ENCODE measurements at places on chromosomes 6 and 20. TPM values are rescaled to one million over a fixed set of nuclear protein-coding genes. Genes with fewer than 3 reads are reported as not detected.

Gene WFDC5
- polyA plus RNA-seq, result not detected

DNA sequence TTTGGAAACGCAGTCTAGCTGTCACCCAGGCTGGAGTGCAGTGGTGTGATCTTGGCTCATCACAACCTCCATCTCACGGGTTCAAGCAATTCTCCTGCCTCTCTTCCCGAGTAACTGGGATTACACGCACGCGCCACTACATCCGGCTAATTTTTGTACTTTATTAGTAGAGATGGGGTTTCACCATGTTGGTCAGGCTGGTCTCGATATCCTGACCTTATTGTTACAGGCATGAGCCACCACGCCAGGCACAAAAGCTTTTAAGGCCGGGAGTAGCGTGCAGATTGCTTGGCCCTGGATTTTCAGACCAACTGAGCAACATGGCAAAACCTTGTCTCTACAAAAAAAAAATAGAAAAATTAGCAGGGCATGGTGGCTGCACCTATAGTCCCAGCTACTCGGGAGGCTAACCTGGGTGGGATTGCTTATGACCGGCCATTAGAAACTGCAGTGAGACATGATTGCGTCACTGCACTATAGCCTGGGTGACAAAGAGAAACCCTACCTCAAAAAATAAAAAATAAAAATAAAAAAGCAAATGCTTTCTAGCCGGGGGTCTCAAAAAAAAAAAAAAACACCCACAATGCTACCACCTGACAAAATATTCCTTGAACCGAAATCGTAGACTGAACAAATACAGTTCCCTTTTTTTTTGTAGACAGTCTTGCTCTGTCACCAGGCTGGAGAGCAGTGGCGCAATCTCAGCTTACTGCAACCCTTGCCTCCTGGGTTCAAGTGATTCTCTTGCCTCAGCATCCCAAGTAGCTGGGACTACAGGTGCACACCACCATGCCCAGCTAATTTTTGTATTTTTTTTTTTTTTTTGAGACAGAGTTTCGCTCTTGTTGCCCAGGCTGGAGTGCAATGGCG, 15.0 kb downstream of the RBM39 start:
- DNase-seq, result no peak

DNA sequence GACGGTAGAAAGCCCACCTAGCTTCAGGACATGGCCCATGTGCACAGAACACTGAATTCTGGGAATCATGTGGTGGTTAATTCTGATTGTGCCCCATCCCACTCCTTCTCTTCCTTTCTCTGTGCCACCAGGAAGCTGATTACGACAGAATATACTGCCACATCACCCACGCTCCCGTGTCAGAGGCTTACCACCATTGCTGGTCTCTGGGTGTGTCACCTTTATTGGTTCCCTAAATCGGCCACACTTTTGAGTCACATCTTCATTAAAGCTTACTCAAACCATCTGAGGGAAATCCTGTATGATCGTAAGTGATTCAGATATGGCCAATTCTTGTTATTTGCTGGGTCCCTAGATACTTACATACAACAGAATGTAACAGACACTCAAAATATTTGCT, 3.1 kb downstream of the TRMT6 start:
- DNase-seq, result no peak

Gene PPP1R3G
- 1.8 TPM for polyA plus RNA-seq

GRCh38 chr6:44396968-44397367, 9.5 kb downstream of the CDC5L start:
- DNase-seq, result no peak

- DNase-seq, result no peak
Measured at GRCh38 chr20:46670585-46671584, 18.4 kb downstream of the TP53RK start.

Gene SLC35B3
- 44.1 TPM for polyA plus RNA-seq

DNA sequence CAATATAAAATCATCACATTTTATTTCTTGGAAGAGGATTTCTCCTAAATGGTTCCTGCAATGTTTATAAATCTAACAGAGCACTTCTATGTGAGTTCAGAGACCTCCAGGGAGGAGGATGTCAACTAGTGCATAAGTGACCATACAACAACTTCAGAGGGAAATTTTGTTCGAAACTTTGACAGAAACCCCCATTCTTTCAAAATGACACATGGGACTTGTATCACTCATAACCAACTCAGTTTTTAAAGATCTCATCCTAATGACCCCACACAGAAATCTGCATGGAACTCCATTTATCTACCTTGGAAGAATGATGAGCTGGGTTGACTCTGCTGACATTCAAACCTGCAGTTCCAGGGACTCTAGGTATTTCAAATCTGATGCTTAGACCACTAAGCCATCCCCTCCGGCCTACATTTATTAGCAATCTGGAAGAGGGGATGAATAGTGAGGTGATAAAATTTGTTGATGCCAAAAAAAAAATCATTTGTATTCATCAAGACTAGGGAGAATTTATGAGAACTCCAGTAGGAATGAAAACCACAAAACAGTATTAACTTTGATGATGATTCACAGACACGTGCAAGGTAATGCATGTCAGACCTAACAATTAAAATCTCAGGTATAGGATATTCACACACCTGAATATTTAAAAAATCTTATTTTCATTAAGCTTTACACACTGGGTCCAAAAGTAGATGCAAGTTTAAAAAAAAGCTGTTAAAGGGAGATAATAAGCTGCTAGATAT, 153.0 kb downstream of the REV3L start:
- DNase-seq, result no peak

GRCh38 chr6:52995913-52996645, 995 bp upstream of the GSTA4 start:
- peak; percentile 46 for DNase-seq

Gene ZNF391
- 13.5 TPM for polyA plus RNA-seq

GRCh38 chr20:58642441-58642840, 8.6 kb upstream of the STX16 start:
- no peak for DNase-seq

GRCh38 chr20:32004963-32005362, 5.3 kb upstream of the CCM2L start:
- DNase-seq, result no peak
